ENCODE measurements at places on chromosomes 7 and 10.

- DNase-seq: peak; percentile 87
These were observed 652 bp upstream of the VPS26A start for GRCh38 chr10:69123306-69123746.

DNA sequence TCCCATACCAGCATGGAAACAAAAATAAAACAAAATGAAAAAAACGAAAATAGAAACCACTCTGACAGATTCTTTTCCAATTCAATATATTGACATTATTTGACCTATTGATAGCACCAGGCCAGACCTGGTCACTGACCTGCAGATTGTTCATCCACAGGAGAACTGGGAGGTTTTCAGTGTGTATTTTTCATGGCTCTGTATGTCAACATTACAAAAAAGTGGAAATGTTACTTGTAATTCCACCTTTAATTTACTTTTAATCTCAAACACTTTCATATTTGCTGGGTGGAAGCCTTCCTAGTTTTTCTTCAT, 2.9 kb downstream of the HKDC1 start:
- no peak for DNase-seq

DNA sequence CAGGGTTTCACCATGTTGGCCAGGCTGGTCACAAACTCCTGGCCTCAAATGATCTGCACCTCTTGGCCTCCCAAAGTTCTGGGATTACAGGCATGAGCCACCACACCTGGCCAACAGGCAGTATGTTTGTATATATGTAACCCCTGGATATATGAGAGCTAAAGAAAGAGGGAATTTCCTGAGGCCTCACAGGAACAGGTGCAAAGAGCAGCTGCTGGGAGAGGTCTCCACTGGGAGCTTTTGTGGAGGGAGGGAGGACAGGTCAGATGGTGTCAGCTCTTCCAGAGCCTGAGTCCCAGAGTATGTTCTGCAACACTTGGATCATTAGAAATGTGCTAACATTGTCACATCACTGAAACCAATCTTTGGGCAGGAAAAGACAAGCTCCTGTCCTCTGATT, 110.1 kb upstream of the KIF5B start:
- no peak for DNase-seq

DNA sequence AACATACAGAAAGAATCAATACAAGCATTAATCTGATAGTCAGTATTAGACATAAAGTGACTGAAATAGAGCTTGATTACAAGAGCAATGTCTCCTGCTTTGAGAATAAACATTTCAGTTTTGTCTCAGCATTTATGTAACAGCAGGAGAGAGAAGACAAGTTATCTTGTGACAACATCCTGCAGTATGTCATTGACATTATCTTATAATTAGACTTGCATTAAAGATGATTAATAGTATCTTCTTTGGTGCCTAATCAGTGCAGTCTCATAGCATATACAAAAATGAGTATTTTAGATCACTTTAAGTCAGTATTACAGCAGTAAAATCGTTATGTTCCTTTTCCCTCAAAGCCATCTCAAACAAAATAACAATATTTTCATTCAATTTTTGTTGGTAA, 436.1 kb upstream of the ETV1 start:
- DNase-seq: no peak

GRCh38 chr7:4406288-4407058, 275.6 kb upstream of the FOXK1 start:
- DNase-seq: no peak

GRCh38 chr10:57222603-57223002, 861.5 kb upstream of the ZWINT start:
- no peak for DNase-seq

DNA sequence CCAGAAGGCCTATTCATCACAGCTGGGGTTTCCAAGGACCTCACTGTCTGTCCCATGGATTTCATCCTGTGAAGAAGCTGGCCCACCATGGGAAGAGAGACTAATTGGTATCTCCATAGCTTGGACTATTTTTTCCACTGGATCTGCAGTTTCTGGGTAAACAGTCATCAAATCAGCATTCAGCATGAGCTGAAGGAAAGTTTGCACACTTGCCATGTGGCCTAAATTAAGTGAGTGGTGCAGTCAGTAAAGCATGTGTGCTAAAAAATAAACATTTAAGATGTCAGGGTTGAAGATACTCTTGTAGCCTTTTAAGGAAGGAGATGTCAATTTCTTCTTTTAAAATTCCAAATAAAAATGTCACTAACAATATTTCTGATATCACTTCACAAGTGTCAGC, 381.1 kb upstream of the ZMIZ1 start:
- peak; percentile 19 for DNase-seq

GRCh38 chr7:111082351-111082750, 8.6 kb upstream of the LRRN3 start:
- DNase-seq: peak; percentile 76

- DNase-seq: no peak
These were observed 6.3 kb upstream of the CDH23 start for GRCh38 chr10:71390461-71390835.

DNA sequence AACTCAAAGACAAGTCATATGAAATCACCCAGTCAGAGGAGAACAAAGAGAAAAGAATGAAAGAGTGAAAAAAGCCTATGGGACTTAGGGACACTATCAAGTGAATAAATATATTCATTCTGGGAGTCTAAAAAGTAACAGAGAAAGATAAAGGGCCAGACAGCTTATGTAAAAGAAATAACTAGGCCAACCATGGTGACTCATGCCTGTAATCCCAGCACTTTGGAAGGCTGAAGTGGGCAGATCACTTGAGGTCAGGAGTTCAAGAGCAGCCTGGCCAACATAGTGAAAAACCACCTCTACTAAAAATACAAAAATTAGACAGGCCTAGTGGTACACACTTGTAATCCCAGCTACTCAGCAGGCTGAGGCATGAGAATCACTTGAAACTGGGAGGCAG, 154.7 kb upstream of the TMEM106B start:
- no peak for DNase-seq

GRCh38 chr10:19772972-19773371, 43.3 kb upstream of the PLXDC2 start:
- no peak for DNase-seq

Measured in adipocyte (in vitro differentiated cells).